ENCODE measurements at places on chromosomes 6 and 20. TPM values are rescaled to one million over a fixed set of nuclear protein-coding genes. Genes with fewer than 3 reads are reported as not detected.

DNA sequence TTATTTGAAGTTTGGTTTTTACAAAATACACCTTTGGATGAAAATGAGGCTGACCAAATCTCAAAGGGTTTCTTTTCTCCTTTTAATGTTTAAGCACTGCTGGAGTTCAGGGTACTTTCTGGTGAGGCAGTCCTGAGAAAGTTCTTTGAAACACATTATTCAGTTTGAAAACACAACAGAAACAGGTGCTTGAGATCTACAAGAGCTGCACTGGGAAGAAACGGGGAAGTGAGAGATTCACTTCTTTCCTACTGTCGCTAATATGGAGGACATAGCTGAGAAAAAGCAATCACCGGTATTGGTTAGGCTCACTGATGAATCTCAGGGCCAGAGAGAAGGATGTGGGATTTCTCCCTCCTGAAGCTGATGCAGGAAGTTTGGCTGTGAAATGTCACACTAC is 22.9 kb upstream of the TMEM170B start:
- DNase-seq = no peak

- DNase-seq = no peak
These were observed 221.0 kb upstream of the PDE10A start for GRCh38 chr6:165883851-165884640.

GRCh38 chr20:60009826-60010616 is 51.8 kb downstream of the CDH26 start:
- no peak for DNase-seq

Gene BHLHE23
- not detected for total RNA-seq

Gene DDX43
- total RNA-seq = 0.34 TPM

GRCh38 chr20:29689411-29690225 is 1567.8 kb upstream of the DEFB115 start:
- no peak for DNase-seq

GRCh38 chr6:164098857-164099267 is 684.3 kb downstream of the QKI start:
- DNase-seq = no peak

DNA sequence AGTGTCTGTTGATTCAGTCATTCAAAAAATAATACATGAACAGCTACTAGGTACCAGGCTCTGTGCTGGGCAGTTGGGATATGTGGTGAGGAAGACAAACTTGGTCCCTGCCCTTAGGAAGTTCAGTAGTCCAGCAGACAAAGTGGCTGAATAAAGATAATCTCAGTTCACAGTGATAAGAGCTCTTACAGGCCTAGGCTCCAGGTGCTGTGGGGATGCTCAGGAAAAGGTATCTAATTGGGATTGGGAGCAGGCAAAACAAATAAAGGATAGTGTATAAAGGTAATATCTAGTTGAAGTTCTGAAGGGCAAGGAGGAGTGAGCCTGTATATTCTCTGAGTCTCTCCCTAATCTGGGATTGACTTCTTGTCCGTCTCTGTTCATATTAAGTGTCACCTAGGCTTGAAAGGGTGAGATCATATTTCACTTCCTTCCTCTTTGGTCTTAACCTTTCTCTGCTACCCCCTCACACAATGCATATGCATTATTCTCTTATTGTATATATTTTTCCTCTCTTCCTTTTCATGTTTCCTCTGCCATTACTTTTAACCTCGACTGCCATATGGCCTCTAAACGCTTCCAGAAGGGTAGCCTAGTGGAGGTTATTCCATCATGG is 13.5 kb downstream of the PTPN1 start:
- DNase-seq = no peak

DNA sequence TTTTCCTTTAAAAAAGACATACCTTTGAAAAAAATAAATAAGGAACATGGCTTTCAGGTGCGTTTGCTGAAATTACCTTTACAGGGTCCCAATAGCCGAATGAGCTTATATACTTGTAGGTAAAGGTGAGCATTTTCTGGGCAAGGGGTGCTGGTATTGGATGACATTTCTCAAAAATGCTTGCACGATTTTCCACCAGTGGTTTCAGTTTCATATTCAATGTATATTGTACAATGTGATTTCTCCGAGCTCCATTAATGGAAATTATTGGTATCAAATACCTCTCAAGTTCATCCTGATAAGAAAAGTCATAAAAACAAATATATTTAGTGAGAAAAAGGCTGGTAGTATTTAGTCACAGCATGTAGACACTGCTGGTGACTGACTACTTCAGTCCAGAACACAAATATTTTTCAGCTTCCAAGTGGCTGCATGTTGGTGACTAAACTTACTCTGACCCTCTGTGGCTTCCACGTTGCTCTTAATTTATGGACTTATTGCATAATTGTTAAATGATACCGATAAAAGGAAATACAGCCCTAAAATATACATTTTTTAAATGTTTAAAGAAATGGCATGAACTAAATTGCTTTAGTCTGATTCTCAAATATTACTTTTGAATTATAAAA is 32.9 kb upstream of the ZBTB24 start:
- DNase-seq = no peak

DNA sequence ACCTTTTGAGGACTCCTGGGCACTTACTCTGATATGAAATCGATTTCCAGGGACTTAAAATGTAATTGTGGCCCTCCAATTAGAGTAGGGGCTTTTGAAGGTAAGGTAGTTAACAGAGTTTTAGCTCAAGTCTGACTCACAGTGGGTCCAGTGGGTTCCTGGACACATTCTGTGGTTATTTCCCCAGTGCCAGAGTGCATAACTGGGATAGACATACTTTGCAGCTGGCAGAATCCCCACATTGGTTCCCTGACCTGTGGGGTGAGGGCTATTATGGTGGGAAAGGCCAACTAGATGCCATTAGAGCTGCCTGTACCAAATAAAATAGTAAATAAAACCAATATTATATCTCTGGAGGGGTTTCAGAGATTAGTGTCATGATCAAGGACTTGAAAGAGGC is 243.8 kb upstream of the EPHA7 start:
- no peak for DNase-seq

DNA sequence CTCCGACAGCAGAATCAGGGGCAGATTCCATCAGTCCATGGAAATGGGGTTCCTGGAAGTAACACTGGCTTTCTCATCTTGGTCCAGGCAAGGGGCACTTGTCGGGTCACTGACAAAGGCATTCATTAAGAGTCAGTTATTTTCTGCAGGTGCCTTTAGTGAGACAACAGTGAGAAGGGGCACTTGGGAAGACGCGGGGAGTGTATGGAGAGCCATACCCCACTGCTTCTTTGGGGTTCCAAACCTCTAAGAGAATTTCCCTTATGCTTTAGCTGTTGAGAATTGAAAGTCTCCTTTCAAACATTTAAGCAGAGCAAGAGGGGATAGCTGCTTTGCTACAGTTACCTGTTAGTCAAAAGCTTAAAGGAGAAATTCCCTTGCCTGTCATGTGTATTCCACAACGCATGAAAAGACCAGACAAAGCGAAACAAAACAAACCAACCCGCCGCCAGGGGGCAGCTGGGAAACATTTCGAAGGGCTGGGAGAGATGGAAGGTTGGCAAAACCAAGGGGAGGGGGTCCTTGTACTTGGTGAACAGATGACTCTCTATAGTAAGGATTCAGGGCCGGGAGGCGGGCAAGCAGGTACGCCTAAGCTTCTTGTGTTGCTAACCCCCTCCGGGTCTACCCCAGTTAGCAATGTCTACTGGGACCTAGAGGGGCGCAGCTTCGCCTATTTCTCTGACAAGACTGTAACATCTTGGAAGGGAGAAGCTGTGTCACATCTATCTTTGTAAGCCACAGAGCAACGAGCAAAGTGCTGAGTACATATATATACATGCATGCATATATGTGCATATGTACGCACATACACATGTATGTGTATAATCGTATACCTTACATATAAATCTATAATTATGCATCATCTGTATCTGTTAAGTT is 474.9 kb upstream of the AGPAT4 start:
- DNase-seq = no peak

GRCh38 chr20:60591172-60591799 is 633.1 kb downstream of the CDH26 start:
- DNase-seq = no peak

Gene RAB32
- 5.9 TPM for total RNA-seq

DNA sequence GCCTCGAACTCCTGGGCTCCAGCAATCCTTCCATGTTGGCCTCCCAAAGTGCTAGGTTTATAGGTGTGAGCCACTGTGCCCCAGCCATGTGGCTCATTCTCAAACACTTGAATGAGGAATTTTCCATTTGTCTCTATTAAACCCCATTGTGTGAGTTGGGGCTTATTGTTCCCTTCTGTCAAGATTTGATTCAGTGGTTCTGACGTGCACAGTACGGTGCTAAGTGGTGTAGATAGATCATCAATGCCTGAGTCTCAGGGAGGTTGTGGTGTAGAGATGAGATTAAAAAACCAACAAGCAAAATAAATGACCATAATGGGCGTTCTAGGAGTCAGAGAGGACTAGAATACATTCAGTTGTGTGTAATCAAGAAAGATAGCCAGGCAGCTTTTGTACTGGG is 335.6 kb downstream of the PRL start:
- no peak for DNase-seq

DNA sequence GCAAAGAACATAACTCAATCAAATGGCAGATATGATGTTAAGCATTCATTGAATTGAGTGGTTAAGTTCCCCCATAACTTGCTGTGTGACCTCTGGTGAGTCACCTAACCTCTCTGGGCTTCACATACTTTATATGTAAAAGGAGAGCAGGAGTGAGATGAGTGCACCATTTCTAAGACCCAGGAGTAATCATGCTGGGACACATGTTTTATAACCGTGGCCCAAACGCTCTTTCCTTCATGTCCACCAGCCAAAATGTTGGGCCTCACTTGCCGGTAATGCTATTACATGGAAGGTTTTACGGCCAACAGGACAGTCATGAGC is 40.3 kb upstream of the CCDC167 start:
- no peak for DNase-seq

Gene SESN1
- 70.7 TPM for total RNA-seq

DNA sequence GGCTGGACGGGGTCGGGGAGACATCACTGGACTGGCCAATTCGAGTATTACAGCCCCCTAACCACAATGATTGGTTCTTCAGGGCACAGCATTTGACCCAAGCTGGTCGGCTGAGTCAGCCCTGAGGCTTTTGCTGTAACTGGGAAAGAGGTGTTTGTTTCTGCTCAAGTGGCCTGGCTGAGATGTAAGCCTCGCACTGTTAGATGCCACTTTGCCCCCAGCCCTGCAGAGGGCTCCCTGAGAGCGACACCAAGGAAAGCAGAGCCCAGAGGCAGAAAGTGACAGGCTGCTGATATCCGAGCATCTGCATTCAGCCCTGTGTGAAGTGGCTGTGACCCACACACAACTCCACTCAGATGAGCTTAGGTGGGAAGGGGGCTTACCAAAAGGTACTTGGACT is 19.4 kb downstream of the ERGIC3 start:
- DNase-seq = no peak

GRCh38 chr6:150874179-150874578 is 8.7 kb downstream of the MTHFD1L start:
- no peak for DNase-seq

DNA sequence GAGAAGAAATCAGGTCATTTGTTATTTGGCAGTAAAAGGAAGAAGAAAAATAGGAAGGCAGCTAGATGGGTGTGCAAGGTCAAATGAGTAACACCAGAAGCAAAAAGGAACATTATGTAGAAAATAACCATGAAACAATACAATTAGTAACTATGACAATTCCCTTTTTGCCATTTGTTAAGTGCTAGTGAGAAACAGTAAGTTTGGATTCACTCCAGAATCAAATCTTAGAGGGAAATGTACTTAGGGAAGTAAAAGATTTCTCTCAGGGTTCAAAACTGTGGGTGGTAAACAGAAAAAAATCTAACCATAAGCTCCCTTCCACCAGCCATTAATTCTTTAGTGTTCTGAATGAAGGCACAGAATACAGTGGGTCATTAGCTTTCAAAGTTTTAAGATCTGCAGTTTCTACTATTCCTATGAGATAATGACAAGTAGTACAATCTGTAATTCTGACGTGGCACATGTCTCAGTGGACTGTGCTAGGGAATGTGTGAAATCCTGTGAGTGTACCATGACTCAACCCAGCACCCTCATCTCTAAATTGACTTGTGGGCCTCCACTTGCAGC is 17.1 kb downstream of the REPS1 start:
- DNase-seq = no peak

DNA sequence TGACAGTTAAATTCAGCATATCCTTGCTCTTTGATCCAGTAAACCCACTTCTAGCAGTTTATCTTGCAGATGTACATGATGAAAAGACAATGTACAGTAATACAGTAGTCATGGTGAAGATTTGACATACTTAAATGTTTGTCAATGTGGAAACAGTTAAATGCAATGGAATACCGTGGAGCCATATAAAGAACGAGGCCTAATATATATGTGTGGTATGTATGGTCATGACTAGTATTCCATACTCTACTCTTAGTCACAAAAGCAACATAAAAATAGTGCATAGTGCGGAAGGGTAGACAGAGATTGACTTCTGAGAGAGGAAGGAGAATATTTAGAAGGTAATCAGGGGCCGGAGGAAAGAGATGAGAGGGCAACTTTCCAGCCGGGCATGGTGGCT is 70.7 kb upstream of the ARMC2 start:
- DNase-seq = no peak

- DNase-seq = no peak
These were observed 1296.6 kb downstream of the EPHA7 start for GRCh38 chr6:92122746-92123145.

Gene ABHD16B
- total RNA-seq = not detected

DNA sequence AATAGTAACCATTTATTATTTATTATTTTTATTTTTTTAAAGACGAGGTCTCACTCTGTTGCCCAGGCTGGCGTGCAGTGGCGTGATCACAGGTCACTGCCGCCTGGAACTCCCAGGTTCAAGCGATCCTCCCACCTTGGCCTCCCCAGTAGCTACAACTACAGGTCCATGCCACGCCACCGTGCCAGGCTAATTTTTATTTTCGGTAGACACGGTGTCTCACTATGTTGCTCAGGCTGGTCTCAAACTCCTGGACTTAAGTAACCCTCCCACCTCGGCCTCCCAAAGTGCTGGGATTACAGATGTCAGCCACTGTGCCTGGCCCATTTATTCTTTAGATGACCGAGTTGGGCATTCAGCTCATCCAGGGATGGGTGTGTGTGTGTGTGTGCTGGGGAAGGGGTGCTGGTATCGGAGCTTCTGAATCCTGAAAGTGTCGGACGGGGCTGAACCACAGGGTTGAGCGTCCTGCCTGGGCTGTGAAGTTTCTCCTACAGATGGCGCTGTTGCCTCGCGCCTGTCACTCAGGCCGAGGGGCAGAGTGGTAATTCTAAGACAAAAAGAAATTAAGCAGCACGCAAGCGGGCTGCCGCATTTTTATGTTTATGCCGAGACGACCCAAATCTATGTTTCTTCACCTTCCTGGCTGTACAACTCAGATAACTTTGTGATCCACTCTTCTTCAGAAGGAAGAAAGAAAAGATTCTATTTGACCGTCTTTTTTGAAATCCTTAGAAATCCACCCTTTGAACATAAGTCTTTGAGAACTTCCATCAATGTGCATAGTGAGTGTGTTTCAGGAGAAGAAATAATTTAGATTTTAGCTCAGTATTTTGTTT is 252.8 kb downstream of the CDH26 start:
- peak; percentile 70 for DNase-seq

GRCh38 chr20:25336561-25337422 is 53.8 kb downstream of the ABHD12 start:
- DNase-seq = no peak
